Adipose tissue (tissue), 3 donors: ENCODE measurements at places on chromosomes 2 and 18. TPM values are rescaled to one million over a fixed set of nuclear protein-coding genes. Genes with fewer than 3 reads are reported as not detected.

FBXO15 gene
- 0.83 TPM for polyA plus RNA-seq

TUBA3E gene
- not detected for polyA plus RNA-seq

CMPK2 gene
- 2.6 TPM for polyA plus RNA-seq

POTEJ gene
- not detected for polyA plus RNA-seq

C2orf66 gene
- polyA plus RNA-seq: 0.06 TPM

CPO gene
- 0.14 TPM for polyA plus RNA-seq

KYNU gene
- 3.6 TPM for polyA plus RNA-seq

EVA1A gene
- 0.79 TPM for polyA plus RNA-seq
